Activated CD4-positive, alpha-beta T cell treated with anti-CD3 and anti-CD28 coated beads, Interleukin-2, amount 50 U/mL, for 16 hours (primary cell): ENCODE measurements at places on chromosomes 13 and 19.
A peak's percentile ranks its signal among the peaks of the same experiment; 100 is the strongest.

- no peak for DNase-seq
These were observed 602.9 kb downstream of the OLFM4 start for GRCh38 chr13:53631511-53631910.

DNA sequence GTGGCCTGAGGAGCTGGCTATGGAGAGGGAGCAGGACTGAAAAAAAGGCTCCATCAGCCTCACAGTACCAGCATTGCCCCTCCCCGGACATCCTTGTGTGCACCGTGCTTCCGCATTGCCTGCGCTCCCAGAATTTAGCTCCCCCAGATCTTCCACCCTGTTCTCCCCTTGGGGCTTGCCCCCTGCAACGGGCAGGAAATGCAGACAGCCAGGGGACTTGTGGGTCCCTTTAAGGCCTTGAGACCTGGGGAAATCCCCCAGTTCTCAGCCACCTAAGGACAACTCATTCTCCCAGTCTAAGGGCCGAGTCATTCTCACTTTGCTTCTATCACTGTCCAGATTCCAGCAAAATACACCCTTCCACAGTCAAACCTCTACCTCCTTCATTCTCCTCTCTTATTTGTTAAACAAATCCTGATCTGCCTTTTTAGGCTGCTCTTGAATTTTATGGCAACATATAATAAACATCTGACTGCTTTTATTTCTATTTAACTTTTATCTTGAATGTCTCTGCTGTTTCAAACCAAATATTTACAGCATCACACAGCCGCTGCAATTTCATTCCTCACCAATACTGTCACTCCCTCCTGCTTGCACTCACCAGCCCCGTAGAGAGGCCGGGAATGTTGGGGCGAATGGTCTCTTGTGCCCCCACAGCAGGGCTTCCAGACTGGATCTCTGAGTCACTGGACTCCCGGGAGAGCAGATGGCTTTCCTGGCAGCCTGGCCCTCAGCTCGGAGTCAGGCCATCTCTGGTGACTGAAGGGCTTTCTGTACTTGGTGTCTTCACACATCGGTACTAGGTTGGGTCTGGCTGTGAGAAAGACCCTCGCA, 221.9 kb downstream of the TSHZ3 start:
- no peak for DNase-seq

- no peak for DNase-seq
These were observed 131.5 kb downstream of the DLEU7 start for GRCh38 chr13:50711996-50712395.

DNA sequence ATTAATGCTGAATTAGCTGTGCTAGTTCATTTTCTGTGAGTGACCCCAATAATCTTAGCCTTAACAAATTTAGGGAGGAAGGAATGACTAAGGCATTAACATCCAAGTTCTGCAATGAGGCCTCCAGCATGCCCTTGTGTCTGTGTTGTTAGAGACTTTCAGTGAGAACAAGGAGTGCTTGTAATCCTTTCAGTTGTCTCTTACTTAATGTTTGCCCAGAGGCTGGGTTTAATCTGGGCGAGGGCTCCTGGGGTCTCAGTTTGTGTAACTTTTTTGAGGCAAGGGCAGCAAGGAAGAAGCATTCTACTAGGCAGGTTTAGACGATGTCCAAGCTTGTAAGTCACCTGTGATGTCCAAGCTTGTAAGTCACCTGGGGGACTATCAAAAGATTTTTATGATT, 24.3 kb downstream of the CCNA1 start:
- DNase-seq = no peak

DNA sequence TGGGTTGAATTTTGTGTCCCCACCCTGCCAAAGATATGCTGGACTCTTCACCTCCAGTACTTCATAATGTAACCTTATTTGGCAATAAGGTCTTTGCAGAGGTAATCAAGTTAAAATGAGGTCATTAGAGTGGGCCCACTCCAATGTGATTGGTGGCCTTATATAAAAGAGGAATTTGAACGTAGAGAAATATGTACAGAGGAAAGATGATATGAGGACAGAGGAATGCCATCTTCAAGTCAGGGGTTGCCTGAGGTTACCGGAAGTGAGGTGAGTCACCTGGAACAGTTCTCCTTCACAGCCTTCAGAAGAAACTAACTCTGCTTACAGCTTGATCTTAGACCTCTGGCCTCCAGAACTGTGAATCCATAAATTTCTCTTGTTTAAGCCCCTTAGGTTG, 69.9 kb downstream of the GPC5 start:
- no peak for DNase-seq

GRCh38 chr13:79112016-79112415, 294.0 kb downstream of the RBM26 start:
- no peak for DNase-seq

DNA sequence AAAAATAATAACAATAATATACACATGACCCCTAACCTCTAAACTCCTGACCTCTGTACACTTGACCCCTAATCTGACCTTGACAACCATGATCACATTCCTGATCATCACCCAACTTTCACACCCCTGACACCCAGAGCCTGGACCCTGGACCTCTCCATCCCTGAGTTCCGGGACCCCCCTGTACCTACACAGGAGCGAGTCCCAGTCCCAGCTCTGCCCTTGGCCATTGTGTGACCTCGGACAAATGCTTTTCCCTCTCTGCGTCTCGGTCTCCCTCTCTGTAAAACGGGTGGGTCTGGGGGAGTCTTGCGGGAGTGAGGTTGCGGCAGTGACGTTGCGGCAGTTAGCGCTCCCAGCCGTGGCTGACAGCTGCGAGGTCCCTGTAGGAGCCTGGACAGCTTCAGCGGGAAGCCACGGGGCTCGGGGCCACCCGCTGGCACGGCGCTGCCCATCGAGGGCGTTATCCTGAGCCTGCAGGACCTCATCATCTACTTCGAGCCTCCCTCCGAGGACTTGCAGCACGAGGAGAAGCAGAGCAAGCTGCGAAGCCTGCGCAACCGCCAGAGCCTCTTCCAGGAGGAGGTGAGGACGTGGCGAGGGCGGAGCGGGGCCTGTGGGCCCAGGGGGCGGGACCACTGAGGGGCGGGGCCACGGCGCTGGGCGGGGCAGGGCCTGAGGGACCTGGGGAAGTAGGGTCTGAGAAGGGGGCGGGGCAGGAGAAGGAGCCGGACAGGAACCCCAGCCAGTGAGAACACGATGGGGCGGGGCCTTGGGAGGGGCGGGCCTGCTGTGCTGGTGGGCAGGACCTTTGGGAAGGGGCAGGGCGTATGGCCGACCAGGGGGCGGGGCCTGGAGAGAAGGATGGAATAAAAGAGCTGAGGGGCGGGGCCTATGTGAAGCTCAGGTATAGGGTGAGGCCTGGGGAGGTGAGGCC, 19.2 kb downstream of the RYR1 start:
- peak; percentile 34 for DNase-seq
